ENCODE measurements at places on chromosomes 1 and 21.

DNA sequence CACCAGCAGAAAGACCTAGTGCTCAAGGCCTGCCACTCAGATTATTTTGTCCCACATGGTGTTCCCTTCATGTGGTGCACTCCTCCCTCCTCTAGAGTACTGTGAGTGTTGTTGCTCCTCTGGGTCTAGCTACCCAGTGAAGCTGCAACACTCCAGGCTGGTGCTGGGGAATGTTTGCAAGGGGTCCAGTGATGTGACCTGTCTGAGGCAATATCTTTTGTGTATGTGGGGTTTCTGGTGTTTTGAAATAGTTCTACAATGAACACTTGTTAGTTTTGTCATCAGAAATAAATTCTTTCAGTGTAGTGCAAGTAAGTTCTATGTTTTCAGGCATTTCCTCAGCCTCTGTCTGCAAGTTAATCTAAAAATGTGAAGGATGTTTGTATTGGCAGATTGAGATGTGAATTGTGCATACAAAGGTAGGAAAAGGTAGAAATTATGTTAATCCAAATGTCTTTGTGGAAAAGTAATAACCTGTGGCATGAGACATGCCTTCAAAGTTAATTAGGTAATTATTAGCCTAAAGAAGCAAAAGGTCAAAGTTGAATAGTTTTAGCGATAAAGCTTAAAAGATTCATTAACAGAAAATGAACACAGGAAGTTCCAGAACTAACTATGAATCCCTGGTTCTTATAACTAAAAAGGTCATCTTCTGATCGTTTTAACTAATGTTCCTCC, 616.8 kb downstream of the LTN1 start:
- no peak for DNase-seq

GRCh38 chr1:3670823-3671265, 18.5 kb downstream of the TP73 start:
- no peak for DNase-seq

GRCh38 chr1:150388241-150388640, 24.3 kb downstream of the RPRD2 start:
- DNase-seq, result no peak

DNA sequence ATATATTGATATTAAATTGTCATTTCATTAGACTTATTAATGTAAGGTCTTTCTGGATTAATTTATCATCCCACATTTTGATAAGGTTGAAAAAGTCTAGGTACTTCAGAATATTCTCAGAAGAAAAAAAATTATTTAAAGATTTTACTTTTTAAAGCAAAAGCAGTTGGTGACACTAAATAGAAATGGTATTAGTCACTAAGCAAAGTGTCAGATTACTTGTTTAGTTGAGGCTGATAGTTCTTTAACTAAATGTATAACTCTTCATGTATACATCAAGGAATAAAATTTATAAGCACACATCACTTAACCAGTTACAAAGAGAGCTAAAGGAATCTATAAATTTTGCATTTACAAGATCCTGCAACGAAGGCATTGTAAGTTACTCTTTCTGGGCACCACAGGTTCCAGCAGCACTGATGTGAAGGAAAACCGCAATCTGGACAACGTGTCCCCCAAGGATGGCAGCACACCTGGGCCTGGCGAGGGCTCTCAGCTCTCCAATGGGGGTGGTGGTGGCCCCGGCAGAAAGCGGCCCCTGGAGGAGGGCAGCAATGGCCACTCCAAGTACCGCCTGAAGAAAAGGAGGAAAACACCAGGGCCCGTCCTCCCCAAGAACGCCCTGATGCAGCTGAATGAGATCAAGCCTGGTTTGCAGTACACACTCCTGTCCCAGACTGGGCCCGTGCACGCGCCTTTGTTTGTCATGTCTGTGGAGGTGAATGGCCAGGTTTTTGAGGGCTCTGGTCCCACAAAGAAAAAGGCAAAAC, 101.1 kb downstream of the ADARB1 start:
- DNase-seq, result no peak

DNA sequence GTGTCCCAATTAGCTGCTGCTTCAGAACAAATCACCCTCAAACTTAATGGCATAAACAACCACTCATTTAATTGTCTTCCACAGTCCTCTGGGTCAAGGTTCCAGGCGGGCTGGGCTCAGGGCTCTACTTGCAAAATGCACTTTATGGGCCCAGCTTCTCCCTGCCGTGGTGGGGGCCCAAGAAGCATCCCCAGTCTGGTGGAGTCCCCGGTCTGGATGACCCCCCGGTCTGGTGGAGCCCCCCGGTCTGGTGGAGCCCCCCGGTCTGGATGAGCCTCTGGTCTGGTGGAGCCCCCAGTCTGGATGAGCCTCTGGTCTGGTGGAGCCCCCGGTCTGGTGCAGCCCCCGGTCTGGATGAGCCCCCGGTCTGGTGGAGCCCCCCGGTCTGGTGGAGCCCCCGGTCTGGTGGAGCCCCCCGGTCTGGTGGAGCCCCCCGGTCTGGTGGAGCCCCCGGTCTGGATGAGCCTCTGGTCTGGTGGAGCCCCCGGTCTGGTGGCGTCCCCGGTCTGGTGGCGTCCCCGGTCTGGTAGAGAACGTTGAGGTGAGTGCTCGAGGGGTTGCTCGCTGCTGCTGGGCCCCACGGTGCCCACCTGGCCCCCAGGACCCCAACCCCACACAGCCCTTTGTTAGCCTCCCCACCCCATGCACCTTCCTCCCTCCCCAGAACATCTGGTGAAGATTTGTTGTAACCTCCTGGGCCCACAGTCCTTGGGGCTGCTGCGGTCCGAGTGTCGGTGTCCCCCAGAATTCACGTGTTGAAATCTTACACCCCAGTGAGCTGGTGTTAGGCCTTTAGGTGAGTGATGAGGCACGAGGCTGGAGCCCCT, 33.8 kb downstream of the POFUT2 start:
- DNase-seq, result no peak

- DNase-seq, result no peak
Measured at GRCh38 chr1:118989878-118990378, 1.8 kb upstream of the TBX15 start.

- DNase-seq, result no peak
Measured at GRCh38 chr21:17476006-17476405, 36.8 kb upstream of the CXADR start.

GRCh38 chr21:36156815-36157670, at the start of gene DOP1B:
DOP1B (plus strand) TSS chr21:36156824; CDS start chr21:36164734, 7,910 bp downstream.
- no peak for DNase-seq

DNA sequence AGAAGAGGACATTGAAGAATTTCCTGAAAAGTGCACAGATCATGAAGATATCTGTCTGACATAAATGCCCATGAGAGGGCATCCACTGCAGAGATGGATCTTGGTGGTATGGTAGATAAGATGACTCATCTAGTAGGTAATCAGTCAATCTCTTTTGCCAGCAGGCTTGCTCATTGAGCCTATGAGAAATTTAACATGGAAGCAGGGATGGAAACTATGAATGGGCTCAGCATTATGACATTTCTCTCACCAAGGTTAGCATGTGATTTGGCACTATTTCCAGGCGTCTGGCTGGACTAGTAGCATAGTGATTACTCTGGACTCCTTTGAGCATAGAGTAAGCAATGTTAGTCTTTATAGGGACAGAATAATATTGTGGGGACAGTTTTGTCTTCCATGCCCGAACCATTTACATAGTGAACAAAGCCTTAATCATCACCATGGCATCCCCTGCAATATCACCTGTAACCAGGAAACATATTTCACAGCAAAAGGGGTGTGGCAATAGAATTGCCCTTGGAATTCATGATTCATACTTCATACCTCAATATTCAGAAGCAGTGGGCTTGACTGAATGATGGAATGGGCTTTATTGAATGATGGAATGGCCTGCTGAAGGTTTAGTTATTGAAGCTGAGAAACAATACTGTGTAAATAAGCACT, 7.3 kb downstream of the OR2C3 start:
- no peak for DNase-seq

DNA sequence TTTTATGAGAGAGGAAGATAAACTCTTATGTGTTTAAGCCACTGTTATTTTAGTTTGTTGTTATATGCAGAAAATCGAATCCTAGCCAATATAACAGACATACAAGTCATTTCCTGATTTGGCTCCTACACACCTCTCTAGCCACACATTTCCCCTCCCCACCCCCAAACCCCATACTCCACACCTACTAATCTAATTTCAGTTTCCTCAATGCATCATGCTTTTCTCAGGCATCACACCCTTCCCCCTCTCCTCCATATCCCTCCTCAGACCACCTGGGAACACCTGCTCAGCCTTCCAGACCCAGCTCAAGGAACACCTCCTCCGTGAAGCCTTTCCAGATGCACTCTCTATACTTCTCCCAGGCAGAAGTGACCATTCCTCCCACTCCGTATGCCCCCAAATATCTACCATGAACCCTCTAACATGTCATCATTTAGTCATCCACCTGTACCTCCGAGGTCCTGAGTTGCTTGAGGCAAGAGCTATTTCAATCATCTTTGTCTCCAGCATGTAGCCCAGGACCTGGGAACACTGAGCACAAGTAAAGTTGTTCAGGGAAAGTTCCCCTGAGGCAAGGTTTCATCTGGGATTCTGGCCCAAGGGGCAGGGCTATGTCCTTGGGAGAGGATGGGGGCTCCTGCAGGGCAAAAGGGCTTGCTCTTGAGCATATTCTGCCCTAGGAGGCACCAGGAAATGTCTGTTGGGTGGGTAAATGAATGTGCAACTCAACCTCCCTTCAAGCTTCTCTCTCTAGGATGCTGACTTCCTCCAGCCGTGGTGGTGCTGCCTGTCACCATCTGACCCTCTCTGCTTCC, 126.8 kb downstream of the HIVEP3 start:
- DNase-seq, result no peak

DNA sequence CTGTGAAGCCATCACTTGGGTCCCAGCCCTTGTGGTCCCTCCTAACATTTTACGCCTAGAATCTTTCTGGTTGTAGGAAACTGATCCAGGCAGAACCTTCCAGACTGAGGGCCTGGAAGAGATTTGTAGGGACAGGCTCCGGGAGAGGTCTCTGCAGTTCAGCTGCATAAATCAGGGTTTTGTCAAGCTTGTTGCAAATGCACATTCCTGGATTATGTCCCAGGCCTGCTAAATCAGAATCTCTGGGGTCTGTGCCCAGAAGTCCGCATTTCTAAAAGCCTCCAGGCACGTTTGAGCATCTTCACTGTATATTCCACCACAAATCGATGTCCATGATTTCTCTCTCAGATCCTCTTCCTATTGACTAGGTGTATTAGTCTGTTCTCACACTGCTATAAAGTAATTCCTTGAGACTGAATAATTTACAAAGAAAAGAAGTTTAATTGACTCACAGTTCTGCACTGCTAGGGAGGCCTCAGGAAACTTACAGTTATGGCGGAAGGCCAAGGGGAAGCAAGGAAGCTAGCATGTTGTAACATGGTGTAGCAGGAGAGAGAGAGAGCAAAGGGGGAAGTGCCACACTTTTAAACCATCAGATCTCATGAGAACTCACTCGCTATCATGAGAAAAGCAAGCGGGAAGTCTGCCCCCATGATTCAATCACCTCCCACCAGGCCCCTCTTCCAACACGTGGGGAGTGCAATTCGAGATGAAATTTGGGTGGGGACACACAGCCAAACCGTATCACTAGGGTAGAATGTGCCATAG, 1.2 kb upstream of the FHAD1 start:
- no peak for DNase-seq

DNA sequence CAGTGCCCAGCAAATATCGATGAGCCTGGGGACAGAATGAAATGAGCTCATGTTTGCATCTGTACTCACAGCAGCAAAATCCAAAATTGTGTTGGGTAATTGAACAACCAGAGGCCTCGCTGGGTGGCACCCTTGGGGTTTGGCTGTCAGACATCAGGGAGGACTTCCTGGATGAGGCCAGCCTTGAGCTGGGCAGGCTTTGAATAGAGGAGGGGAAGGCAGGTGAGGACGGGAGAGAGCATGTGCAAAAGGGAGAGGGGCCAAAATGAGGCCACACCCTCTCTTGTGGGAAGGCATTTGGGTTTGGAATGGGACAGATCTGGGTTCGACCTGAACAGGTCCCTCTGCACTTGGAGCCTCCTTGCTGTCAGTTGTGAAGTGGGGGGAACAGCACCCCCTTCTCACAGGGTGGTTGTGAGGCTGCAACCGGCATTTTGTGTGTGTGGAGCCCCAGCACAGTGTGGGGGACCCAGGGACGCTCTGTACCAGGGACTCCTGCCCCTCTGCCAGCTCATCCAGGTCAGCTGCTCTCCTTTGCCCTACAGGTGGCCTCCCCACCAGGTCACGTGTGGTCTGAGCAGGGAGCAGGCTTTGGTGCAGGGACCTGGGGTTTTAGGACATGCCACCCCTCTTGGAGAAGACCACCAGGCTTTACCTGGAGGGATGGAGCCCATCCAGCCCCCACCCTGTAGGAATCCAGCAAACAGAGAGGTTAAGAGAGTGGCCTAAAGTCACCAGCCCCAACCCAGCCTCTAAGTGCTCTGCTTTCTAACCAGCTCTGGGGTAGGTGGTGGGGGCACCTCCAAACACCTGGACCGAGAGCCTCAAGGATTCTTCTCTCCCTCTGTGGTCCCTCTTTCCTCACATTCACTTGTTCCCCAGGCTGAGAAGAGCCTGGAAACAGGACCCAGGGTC, 521.8 kb downstream of the PTPRU start:
- no peak for DNase-seq

DNA sequence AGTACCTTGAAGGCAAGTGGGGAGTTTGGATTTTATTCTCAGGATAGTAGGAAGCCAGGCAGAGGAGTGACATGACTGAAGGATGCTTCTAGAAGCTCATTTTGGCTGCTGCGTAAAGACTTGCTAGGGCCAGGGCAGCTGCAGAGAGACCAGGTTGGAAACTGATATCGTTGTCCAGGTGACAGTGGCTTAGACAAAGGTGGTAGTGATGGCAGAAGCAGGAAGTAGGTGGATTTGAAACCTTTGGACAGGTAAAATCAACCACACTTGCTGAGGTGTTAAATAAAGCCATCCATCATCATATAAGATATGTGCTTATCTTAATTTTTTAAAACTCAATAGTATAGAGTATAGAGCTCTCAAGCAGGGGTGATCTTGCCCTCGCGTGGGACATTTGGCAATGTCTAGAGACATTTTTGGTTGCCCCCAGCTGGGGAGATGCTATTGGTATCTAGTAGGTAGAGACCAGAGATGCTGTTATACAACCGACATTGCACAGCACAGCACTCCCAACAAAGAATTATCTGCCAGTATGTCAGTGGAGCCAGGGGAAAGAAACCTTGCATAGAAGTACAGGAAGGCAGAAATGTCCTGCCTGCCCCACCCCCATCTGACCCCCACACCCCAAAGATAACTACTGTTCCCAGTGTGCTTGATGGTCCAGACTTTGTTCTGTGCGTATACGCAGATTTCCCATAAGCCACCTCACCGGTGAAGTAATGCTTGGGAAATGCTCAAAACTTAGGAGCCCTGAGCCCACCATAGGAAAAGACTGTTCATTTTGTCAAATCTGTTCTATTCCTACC, 31.1 kb downstream of the TMEM51 start:
- no peak for DNase-seq

- no peak for DNase-seq
Measured at GRCh38 chr1:63626222-63626621, 33.0 kb downstream of the PGM1 start.

GRCh38 chr1:110209715-110210603, at the start of gene KCNC4:
KCNC4 (plus strand) TSS chr1:110210314; CDS start chr1:110211500, 1,186 bp downstream.
- peak; percentile 75 for DNase-seq

- DNase-seq, result no peak
Measured at GRCh38 chr1:39729030-39729429, 9.7 kb upstream of the PPIE start.
